ENCODE measurements at places on chromosomes 12 and 14.

- no peak for DNase-seq
These were observed 18.1 kb downstream of the CLMN start for GRCh38 chr14:95301527-95302187.

GRCh38 chr12:6607751-6608591 is 792 bp upstream of the CHD4 start:
- DNase-seq: peak; percentile 86

DNA sequence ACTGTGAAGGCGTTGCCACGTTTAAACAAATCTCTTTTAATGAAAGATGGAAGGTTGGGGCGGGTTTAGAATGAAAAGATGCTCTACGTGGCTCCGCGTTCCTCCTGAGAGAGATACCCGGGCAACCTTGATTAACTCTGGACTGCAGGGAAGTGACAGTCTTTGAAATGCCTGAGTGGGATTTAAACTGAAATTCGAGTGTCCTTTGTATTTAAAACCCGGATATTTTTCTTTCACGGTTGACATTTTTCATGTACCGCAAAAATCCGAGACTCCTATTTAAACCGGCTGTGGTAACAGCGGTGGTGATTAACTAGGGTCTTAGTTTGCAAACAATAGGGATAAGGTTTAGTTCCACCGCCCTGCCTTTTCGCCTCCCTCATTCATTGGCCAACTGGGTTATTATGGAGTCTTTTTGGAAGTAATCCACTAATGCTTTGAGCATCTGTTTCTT is 707 bp downstream of the G2E3 start:
- peak; percentile 23 for DNase-seq

GRCh38 chr12:30422844-30423243 is 272.8 kb downstream of the IPO8 start:
- no peak for DNase-seq

- no peak for DNase-seq
These were observed 180.0 kb downstream of the ESR2 start for GRCh38 chr14:64114166-64114565.

GRCh38 chr12:11578461-11578993 is 70.9 kb upstream of the ETV6 start:
- DNase-seq: no peak

Measured in Caki2 (cell line).